T-cell (primary cell): ENCODE measurements at places on chromosomes 16 and 17. TPM values are rescaled to one million over a fixed set of nuclear protein-coding genes. Genes with fewer than 3 reads are reported as not detected.

GRCh38 chr17:75012346-75013091 is at the start of gene MRPL58:
MRPL58 (plus strand) TSS chr17:75012670; CDS start chr17:75012687, 17 bp downstream.
- peaks cover 8% of the 10 kb centered on the region for H3K36me3 ChIP-seq
- peaks cover 6% of the 10 kb centered on the region for H3K4me1 ChIP-seq
- H3K4me3 ChIP-seq, result peak within 1 kb of the TSS; percentile 67
- H3K27me3 ChIP-seq, result peaks cover 4% of the 10 kb centered on the region
- H3K27ac ChIP-seq, result peak within 1 kb of the TSS; percentile 72

- H3K4me3 ChIP-seq, result no peak overlapping the region
- H3K36me3 ChIP-seq, result no peaks in the 10 kb centered on the region
- H3K27ac ChIP-seq, result no peak overlapping the region
- DNase-seq, result no peak
- H3K27me3 ChIP-seq, result no peaks in the 10 kb centered on the region
- H3K4me1 ChIP-seq, result peaks cover 12% of the 10 kb centered on the region
Measured at GRCh38 chr16:79167893-79168292, 432.6 kb downstream of the MAF start.

- H3K4me3 ChIP-seq, result no peak overlapping the region
- H3K4me1 ChIP-seq, result no peaks in the 10 kb centered on the region
- DNase-seq, result no peak
- H3K27me3 ChIP-seq, result peaks cover 52% of the 10 kb centered on the region
- no peak overlapping the region for H3K27ac ChIP-seq
- H3K36me3 ChIP-seq, result no peaks in the 10 kb centered on the region
Measured at GRCh38 chr17:6075050-6075449, 4.9 kb downstream of the WSCD1 start.

DNA sequence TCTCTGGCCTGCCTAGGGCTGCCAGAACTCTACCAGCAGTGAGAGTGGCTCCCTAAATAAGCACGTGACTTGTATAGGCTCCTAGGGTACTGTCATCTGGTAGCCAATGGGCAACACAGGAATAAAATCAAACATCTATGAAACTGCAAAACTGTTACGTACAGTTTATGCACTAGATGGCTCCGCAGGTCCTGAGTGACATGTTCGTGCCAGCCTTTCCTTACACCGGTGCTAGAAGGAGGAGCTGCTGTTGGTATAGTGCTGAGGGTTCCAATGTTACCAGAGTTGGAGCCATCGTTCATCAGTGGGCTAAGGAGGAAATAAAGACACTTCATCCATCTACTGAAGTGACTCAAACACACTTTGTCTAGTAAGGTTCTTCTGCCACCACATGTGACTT is 63.2 kb upstream of the TRAP1 start:
- H3K27ac ChIP-seq, result no peak overlapping the region
- H3K4me3 ChIP-seq, result no peak overlapping the region
- peaks cover 12% of the 10 kb centered on the region for H3K36me3 ChIP-seq
- no peaks in the 10 kb centered on the region for H3K27me3 ChIP-seq

GRCh38 chr16:31301708-31302400 is 42.1 kb downstream of the ITGAM start:
- H3K36me3 ChIP-seq, result no peaks in the 10 kb centered on the region
- no peaks in the 10 kb centered on the region for H3K27me3 ChIP-seq
- no peaks in the 10 kb centered on the region for H3K4me1 ChIP-seq
- DNase-seq, result no peak
- H3K4me3 ChIP-seq, result no peak overlapping the region
- no peak overlapping the region for H3K27ac ChIP-seq

GRCh38 chr17:12415031-12415430 is 250.7 kb upstream of the MYOCD start:
- H3K36me3 ChIP-seq, result no peaks in the 10 kb centered on the region
- no peak overlapping the region for H3K27ac ChIP-seq
- H3K4me3 ChIP-seq, result no peak overlapping the region
- no peak for DNase-seq
- H3K4me1 ChIP-seq, result no peaks in the 10 kb centered on the region
- no peaks in the 10 kb centered on the region for H3K27me3 ChIP-seq

DNA sequence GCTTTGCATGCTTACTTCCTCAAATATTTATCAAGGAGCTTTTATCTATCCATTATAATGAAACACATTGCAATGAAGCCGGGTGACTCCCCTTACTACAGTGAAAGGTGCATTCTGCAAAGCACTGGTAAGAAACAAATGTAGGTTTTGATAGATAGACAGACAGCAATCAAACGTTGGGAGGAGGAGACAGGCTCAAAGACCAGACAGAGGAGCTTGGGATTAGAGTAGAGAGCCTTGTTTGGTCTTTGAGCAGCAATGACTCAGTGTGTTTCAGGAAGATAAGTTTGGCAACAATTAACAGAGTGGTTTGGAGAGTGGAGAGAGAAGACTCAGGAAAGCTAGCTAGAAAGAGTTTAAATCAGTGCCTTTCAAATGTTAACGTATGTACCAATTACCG is 68.8 kb downstream of the ZNF18 start:
- no peaks in the 10 kb centered on the region for H3K36me3 ChIP-seq
- H3K27ac ChIP-seq, result no peak overlapping the region
- no peak overlapping the region for H3K4me3 ChIP-seq
- DNase-seq, result no peak

DNA sequence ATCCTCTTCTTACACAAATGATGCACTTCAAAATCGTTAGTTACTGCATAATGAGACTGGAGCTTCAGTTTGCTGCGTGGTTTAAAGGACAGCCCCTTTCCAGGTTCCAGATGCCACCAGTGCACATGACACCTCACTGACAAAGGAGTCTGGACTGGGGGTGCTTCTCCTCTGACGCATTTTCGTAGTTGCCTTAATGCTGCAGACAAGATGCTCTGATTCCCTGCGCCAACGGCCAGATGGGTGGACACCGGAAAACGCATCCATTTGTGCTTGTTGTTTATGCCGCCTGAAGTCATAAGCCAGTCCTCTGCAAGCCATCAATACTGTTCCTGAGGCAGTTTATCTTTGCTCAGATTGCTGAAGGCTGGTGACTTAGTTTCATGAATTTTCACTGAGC is 16.0 kb downstream of the FBXO31 start:
- no peak overlapping the region for H3K4me3 ChIP-seq
- H3K27me3 ChIP-seq, result no peaks in the 10 kb centered on the region
- no peak overlapping the region for H3K27ac ChIP-seq
- DNase-seq, result no peak

GRCh38 chr17:62627904-62628633 is 599 bp downstream of the MRC2 start:
- DNase-seq, result no peak
- H3K36me3 ChIP-seq, result peaks cover under 1% of the 10 kb centered on the region
- no peak overlapping the region for H3K27ac ChIP-seq
- peaks cover 27% of the 10 kb centered on the region for H3K4me1 ChIP-seq
- H3K4me3 ChIP-seq, result peak overlapping the region; percentile 33

DNA sequence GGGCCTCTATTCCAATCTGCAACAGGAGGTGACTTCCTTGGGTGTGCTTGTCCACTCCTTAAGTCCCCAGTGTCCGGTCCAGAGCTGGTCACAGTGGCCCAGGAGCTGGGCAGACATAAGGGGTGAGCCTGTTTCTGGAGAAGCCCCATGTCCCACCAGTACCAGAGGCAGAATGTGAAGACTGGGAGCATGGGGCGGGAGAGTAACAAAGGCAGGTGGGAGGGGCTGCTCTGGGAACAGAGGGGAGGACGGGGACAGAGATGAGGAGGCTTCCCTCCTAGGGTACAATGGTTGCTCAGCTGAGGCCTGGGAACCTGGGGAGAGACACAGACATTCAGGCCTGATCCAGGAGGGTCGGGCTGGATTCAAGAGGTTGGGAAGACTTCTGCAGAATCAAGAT is 323.3 kb upstream of the TNRC6C start:
- H3K36me3 ChIP-seq, result no peaks in the 10 kb centered on the region
- H3K27ac ChIP-seq, result no peak overlapping the region
- DNase-seq, result no peak

DNA sequence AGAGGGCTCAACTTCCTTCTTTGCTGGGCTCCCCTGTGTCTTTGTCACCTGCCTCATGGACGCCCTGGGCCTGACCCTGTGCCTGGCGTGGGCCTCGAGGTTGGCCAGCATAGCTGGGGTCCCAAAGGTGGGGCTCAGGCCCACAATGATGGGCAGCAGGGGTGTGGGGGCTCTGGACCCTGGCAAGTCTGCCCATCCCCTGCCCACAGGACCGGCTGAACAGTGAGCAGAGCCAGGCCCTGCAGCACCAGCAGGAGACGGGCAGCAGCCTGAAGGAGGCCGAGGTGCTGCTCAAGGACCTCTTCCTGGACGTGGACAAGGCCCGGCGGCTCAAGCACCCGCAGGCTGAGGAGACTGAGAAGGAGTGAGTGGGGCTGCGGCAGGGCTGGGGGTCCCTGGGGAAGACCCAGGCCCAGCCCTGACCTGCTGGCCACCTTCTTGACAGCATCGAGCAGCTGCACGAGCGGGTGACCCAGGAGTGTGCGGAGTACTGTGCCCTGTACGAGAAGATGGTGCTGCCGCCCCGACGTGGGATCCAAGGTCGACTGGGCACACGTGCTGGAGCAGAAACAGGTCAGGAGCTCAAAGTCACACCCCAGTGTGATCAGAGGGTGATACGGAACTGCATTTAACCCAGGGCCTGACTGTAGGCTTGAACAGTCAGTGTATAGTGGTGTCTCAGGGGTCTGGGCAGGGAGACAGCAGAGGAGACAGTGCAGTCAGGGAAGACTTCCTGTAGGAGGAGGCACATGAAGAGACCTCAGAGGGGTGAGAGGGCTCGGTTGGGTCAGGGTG is 3.8 kb downstream of the EVPLL start:
- no peak overlapping the region for H3K4me3 ChIP-seq
- peaks cover 16% of the 10 kb centered on the region for H3K4me1 ChIP-seq
- H3K27me3 ChIP-seq, result peaks cover 36% of the 10 kb centered on the region
- no peak overlapping the region for H3K27ac ChIP-seq
- H3K36me3 ChIP-seq, result no peaks in the 10 kb centered on the region

GRCh38 chr16:22364241-22364640 is 10.2 kb downstream of the CDR2 start:
- no peak for DNase-seq
- H3K36me3 ChIP-seq, result peaks cover 4% of the 10 kb centered on the region
- H3K27ac ChIP-seq, result no peak overlapping the region
- no peaks in the 10 kb centered on the region for H3K27me3 ChIP-seq

DNA sequence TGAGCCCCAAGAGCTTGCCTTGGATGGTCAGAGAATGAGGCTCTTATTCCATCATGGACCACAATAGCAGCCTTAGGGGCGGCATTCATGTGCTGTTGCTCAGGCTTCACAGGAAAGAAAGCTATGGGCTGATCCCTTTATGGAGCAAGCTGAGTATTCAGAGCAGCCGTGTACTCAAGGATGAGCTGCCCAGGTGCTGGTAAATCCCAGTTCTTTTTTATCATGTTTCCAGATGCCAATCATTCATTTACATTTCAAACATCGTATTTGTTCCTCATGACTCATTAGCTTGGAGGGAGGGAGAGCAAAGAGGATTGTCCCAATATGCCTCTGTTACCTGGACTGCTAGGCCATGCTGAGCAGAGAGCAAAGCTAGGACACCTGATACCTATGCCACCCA is 475.7 kb downstream of the SHISA9 start:
- H3K27me3 ChIP-seq, result no peaks in the 10 kb centered on the region
- no peaks in the 10 kb centered on the region for H3K4me1 ChIP-seq
- no peak for DNase-seq
- no peaks in the 10 kb centered on the region for H3K36me3 ChIP-seq
- H3K27ac ChIP-seq, result no peak overlapping the region

DNA sequence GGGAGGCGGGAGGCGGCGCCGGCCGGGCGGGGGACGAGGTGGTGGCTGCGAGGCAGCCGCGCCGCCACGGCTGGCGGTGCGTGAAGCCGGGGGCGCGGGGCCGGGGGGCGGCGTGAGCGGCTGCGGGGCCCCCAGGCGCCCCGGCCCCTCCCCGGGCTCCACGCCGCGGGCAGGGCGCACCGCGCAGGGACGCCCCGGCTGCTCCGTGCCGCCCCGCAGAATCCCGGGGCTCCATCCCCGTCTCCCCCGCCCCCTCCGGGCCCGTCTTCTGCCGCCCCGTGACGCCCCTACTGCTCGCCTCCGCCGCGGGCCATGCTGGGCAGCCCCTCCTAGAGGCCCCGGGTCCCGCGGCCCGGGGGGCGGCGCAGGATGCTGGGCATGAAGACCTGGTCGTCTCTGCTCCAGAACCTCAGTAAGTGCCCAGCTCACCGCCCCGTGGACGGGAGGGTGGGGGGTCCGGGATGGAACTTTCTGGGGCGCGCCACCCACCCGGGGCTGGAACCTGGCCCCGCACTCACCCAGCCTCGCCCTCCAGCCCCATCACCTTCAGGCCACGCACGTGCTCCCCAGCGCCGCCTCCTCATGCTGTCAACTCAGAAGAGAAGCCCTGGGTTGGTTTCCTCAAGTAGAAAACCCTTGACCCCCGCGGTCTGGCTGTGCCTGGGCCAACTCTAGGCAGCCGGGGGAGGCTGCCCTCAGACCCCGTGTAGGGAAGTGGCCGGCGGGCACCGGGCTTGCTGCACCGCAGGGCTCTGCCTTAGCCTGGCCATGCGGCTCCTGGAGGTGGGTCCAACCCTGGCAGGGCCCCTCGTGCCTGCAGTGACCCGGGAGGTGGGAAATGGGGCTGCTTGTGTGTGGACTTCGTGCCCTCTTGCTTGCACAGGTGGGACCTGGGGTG is 150.2 kb upstream of the GSE1 start:
- peak overlapping the region; percentile 2 for H3K4me3 ChIP-seq
- no peak overlapping the region for H3K27ac ChIP-seq
- DNase-seq, result no peak
- peaks cover 4% of the 10 kb centered on the region for H3K4me1 ChIP-seq

DNA sequence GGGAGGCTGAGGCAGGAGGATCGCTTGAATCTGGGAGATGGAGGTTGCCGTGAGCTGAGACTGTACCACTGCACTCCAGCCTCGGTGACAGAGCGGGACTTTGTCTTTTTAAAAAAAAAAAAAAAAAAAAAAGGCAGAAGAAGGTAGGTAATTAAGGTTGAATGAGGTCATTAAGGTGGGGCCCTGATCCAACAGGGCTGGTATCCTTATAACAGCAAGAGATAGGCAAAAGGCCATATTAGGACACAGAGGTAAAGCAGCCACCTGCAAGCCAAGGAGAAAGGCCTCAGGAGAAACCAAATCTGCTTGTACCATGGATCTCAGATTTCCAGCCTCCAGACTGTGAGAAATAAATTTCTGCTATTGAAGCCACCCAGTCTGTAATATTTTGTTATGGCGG is 60.3 kb downstream of the SPAG9 start:
- no peak for DNase-seq
- no peaks in the 10 kb centered on the region for H3K4me1 ChIP-seq
- no peaks in the 10 kb centered on the region for H3K36me3 ChIP-seq
- no peak overlapping the region for H3K4me3 ChIP-seq
- H3K27ac ChIP-seq, result no peak overlapping the region
- no peaks in the 10 kb centered on the region for H3K27me3 ChIP-seq

Gene KCNG4
- total RNA-seq, result not detected

Gene PIPOX
- total RNA-seq, result 4.6 TPM

Gene CBFA2T3
- total RNA-seq, result 2.1 TPM

Gene NPTX1
- total RNA-seq, result 0.33 TPM

Gene BCL6B
- total RNA-seq, result not detected

Gene VMO1
- total RNA-seq, result 0.82 TPM

Gene TBC1D3
- total RNA-seq, result not detected

Gene CSH1
- total RNA-seq, result not detected

Gene KRT39
- not detected for total RNA-seq

Gene P2RX5
- total RNA-seq, result 35.6 TPM

Gene NECAB2
- total RNA-seq, result not detected

Gene OVCA2
- total RNA-seq, result 35.7 TPM

Gene RNF112
- total RNA-seq, result 1.2 TPM
